Stimulated activated CD4-positive, alpha-beta T cell treated with anti-CD3 and anti-CD28 coated beads, Interleukin-15, amount 100 ng/mL, for 1 hour (primary cell): ENCODE measurements at places on chromosomes 11 and 22.

- no peak for DNase-seq
Observed at GRCh38 chr11:123110397-123110796, 48.5 kb upstream of the HSPA8 start.

DNA sequence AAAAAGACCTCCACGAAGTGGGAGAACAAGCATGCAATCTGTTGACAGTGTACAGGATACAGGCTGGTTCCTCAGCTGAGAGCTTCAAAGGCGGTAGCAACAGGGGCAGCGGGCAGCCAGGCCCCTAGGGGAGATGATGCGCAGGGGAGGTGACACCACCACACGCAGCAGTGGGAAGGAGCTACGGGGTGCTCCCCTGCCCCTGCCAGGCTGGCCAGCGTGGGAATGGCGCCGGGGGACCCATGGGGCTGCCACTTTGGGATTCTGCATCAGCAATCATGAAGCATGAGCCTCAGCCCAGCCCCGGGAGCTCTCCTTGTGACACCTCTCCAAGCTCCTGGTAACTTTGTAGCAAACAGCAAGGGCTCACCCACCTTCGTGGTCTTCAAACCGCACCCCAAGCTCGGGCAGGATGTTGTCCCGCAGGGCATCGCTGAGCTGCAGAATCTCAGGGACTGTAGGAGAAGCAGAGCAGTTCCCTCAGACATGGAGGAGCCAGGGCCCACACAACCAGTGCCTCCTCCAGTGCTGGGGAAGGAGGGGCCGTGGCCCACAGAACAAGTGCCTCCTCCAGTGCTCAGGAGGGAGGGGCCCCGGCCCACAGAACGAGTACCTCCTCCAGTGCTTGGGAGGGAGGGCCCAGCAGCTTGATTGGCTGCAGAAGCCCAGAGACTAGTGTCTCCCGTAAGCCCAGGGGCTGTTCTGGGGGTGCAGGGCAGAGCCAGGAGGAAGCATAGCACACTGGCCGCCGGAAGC, 14.6 kb upstream of the NAP1L4 start:
- no peak for DNase-seq

GRCh38 chr11:62889484-62890437, 9.1 kb downstream of the SLC3A2 start:
- DNase-seq, result no peak

DNA sequence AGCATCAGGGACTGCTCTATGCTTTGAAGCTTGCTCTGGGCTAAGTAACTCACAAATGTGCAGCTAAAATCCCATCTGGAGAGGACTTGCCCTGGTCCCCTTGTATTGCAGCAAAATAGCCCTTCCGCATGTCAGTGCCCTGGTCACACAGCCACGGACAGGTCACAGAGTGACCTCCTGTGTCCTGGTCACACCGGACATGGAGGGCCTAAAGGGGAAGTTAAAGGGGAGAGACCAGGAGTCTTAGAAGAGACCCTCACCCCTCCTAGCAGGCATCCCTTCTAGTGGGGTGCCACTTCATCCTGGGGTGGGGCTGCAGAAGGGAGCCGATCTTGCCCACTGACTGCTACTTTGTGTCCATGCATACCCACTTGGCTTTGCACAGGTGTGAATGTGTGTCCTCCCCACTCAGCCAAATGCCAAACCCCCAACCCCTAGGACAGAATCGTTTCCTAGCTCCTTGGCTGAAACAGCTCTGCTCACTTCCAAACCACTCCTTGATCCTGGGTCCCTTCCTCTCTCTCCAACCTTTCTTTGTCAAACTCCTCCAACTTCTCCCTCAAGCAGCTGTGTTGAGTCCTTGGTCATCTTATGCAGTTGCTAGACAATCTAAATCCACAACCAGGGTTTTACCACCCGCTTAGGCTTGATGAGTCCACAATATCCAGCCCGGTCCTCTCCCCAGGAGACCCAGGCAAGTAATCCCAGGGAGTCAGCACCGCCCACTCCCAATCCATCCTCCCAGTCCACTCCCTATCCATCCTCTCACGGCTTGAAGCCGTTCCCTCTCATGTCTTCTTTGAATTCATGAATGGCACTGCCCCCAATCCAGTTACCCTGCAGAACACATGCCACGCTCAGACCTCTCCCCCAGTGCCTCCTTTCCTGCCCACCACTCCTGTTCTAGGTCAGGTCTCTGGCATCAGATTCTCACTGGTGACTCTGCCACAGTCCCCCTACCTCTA, 3.3 kb upstream of the FXYD6 start:
- no peak for DNase-seq

DNA sequence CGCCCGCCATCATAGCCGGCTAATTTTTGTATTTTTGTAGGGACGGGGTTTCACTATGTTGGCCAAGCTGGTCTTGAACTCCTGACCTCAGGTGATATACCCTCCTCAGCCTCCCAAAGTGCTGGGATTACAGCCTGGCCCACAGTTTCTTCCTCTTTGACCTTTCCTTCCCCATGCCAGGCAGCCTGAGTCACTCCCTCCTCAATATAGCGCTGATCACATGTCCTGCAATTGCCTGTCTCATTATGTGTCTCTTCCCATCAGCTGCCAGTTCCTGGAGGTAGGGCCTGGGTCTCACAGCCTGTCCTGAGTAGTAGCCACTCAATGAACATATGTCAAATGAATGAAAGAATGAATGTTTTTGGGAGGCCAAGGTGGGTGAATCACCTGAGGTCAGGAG, 43.0 kb upstream of the CCDC134 start:
- no peak for DNase-seq
